Osteoblast (primary cell): ENCODE measurements at places on chromosomes 1 and 21.

- DNase-seq, result peak; percentile 66
Observed at GRCh38 chr1:180533266-180533987, 25.3 kb upstream of the OVAAL start.

DNA sequence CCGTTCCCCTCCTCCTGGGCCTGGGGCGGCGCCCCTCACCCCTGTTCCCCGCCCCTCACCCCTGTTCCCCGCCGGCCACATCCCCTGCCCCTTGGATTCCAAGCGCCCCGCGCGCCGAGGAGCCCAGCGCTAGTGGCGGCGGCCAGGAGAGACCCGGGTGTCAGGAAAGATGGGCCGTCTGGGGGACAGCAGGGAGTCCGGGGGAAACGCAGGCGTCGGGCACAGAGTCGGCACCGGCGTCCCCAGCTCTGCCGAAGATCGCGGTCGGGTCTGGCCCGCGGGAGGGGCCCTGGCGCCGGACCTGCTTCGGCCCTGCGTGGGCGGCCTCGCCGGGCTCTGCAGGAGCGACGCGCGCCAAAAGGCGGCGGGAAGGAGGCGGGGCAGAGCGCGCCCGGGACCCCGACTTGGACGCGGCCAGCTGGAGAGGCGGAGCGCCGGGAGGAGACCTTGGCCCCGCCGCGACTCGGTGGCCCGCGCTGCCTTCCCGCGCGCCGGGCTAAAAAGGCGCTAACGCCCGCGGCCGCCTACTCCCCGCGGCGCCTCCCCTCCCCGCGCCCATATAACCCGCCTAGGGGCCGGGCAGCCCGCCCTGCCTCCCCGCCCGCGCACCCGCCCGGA, at the start of gene TP73:
Gene TP73 (plus strand): TSS at position 587 of the 618 bp plus-strand sequence. CDS start 29,850 bp downstream, outside the sequence.
- no peak for DNase-seq

DNA sequence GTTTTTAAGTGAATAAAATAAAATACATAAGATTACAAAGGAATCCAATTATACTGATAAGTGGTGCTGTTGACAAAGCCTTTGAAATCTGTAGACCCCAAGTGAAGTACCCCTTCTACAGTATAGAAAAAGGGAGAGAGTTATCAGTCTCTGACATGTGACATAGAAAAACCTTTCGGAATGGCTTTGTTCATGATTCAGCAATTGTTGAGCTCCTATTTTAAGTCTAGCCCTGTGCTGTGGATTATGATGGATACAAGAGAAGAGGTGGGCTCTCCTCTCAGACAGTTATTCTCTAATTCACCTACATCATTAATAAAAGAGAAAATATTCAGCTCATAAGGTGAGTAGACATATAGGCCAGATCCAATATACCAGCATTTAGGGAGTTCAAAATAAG, 53.3 kb upstream of the ITPKB start:
- no peak for DNase-seq

GRCh38 chr21:29125191-29125590, 5.3 kb upstream of the MAP3K7CL start:
- DNase-seq, result no peak

- DNase-seq, result no peak
Observed at GRCh38 chr1:52867087-52867863, 24.7 kb downstream of the ZYG11A start.

GRCh38 chr1:207055386-207056001, 2.4 kb downstream of the PFKFB2 start:
- no peak for DNase-seq

DNA sequence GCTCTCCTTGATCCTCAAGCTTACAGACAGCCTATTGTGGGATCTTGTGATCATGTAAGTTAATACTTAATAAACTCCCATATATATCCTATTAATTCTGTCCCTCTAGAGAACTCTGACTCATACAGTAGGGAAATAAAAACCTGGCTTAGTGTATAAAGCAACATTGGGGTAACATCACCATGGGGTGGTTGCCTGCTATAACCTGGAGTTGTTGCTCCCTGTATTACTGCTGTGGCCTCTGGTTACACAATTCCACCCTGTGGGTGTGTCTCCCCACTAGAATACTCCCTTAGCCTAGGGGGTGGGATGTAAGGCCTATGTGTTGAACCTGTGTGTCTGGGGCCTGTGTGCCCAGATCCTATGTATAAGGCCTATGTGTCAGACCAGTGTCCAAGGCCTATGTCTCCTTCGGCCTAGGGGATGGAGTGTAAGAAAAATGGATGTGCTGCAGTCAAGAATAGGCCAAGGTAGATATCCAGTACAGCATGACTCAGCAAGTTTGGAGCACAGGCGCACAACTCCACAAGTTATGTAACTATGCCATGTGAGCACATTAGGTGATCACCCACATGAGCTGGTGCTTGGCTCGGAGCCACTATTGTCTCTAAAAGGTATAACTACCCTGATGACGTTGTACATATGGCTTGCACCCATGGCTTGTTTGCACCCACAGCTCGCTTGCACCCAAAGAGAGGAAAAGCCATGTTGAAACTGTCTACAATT, 96.8 kb upstream of the C1orf21 start:
- no peak for DNase-seq

DNA sequence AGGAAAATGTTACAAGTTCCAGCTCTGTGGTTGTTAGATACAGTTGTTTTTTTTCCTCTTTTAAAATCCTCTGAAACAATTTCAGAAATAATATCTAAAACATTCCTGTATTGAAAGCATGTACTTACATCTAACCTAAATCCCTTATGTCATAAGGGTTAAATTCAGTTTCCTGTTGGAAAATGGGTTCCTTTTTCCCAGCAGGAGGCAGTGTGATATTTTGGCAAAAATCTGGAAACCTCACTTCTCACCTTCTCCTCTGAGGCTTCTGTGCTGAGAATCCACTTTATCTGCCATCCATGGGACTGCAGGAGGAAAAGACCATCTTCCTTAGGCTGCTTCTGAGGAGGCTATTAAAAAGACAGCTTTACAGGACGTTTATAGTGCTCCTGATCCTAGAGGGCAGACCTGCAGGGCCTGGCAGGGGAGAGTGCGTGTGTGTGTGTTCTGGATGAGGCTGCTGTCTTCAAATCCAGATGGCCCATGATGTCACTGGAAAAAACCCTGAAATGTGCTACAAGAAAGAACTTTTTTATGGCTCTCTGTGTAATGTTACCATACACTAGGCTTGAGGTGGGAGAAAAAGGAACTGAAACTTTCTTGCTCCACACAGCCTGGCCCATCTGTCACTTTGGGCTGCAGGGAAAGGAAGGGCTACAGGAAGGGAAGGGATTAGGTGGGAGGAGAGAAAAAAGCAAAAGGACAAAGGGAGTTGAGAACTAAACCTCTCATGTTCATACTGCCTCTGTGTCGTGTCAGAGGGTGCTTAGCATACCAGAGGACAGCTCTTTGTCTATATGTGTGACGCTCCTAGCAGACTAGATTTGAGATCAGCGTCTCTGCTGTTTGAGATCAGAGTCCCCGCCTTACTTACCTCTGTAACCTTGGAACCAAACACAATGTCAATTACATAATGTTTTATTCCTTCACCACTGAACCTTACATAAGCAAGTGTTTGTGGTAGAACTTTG, 379.2 kb upstream of the SPAG17 start:
- DNase-seq, result no peak

DNA sequence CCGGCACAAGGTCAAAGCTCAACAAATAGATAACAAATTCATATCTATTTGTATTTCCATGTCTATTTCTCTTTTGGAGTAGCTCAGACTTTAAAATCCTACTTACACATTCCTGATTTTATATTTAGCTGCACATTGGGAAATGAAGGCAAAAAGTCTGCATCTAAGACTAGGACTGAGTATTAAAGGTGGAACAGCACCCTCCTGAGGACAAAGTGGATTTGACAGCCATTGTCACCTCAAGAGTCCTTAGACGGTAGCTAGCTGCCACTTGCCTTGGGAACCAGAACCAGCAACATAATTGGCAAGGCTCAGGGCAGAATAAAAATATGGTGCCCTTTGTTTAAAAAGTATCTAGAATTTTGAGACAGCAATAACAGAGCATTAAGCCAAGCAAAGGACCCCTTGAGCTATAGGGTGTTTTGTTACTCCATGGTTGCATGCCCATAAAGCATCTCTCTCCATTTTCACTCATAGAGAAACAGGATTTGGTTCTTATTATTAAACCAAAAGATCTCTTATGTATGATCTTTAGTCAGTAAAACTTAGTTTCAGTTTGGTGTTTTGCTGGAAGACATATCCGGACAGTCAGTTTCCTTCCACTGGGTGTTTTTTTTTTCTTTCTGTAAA, 30.0 kb upstream of the SGIP1 start:
- no peak for DNase-seq

- peak; percentile 70 for DNase-seq
Observed at GRCh38 chr1:20719871-20720620, 2.2 kb upstream of the KIF17 start.

GRCh38 chr1:24389231-24389678, 24.3 kb downstream of the STPG1 start:
- DNase-seq, result no peak

DNA sequence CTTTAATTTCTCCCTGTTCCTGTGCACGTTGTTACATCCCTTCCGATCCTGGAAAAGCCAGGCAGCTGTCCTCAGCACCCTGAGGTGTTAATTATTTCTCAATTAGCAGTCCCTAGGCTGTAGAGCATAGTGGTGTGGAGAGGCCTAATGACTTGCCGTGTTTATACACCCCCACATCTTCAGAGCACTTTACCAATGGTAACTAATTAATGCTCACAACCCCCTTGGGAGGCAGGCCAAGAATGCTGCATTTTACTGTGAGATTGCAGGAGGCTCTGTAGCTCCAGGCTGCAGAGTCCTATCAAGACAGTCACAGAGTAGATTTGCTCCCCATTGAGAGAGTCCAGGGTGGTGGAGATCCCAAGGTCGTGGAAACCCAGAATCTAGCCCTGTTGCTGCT, 2.4 kb upstream of the PARS2 start:
- DNase-seq, result no peak

GRCh38 chr1:242055749-242056320, 56.9 kb upstream of the MAP1LC3C start:
- no peak for DNase-seq

DNA sequence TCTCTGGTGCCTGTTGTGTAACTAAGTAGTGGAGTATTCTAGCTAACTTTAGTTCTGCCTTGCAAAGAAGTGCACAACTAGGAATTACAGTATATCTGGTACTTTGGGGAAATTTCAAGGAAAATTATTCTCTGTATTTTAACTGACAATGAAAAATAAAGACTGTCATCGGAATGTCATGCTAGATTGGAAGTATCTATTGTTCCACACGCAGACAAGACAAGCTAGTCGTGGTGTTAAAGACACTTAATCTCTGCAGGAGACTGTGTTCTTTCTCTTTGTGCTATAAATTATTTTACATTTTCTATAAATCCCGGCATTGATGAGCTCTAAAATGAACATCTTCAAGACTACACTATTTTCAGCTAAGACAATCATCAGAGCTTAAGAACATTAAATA, 1068.8 kb upstream of the ADGRL4 start:
- no peak for DNase-seq

DNA sequence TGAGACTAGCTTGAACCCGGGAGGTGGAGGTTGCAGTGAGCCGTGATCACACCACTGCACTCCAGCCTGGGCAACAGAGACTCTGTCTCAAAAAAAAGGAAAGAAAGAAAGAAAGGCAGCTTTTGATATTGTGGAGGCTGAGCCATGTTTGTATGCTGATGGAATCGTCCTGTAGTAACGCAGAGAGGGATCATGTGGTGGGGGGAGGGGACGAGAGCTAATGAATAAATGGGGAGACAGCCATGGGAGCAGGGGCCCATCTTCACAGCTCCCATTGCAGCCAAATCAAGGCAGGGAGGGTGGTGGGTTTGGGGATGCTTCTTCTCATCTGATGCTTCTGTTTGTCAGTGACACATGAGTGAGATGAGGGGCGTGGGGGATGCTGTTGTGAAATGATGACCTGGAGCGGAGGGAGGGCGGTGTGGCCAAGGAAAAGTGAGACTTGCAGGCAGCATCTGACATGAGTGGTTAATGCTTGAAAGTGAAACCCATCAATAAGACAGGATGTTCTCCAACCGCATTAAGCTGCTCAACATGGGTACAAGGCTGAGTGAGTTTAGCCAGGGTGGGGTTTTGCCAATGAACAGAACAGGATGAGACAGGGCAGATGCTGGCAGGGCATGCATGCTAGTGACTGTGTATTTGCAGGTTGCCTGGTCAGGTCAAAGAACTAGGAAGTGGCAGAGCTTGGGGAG, 16.7 kb downstream of the SPATA21 start:
- DNase-seq, result peak; percentile 77

- no peak for DNase-seq
Observed at GRCh38 chr1:110239441-110240430, 29.6 kb downstream of the KCNC4 start.

GRCh38 chr1:67874501-67875111, 41.3 kb upstream of the GNG12 start:
- DNase-seq, result no peak

- DNase-seq, result no peak
Observed at GRCh38 chr21:30605968-30606367, 5.1 kb downstream of the KRTAP22-1 start.

DNA sequence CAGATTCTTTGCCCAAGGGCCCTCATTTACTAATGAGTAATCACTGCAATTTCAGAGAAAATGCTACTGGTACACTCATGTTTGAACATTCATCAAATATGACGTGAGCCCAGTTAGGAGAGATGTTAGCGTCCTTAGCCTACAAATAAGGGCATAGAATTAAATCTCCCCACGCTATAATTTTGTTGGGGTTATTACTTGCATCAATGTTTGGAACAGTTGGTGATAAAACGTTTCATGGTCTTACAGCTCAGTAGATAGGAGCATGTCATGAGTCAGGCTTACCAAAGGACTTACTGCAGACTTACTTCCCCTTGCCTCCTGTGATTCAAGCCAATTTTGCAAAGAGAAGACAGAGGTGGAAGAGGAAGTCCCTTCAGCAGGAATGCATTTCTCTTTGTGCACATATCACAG, 304.0 kb downstream of the KIF26B start:
- DNase-seq, result peak; percentile 75

- DNase-seq, result peak; percentile 78
Observed at GRCh38 chr1:93908394-93909145, 660 bp downstream of the GCLM start.

DNA sequence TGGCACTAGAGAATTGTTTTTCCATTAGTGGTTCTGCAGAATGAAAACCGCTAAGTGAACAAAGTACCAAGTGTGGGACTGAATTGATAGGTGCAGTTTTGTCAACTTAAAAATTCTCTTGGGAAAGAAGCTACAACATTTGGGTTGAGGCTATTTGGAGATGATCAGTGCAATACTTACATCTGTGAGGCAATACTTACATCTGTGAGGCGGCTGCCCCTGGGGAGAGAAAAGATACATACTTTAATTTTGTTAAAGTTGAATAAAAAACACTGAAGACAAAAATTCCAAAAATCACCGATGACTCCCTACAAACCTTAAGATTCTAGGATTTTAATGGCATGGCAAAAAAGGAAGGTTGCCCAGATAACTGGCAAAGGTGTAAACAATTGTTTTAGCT, 1.7 kb downstream of the CFAP410 start:
- peak; percentile 74 for DNase-seq

- no peak for DNase-seq
Observed at GRCh38 chr1:21350202-21350885, 60.1 kb upstream of the ECE1 start.
